Pulmonary artery endothelial cell (primary cell): ENCODE measurements at places on chromosomes 7 and 10. TPM values are rescaled to one million over a fixed set of nuclear protein-coding genes. Genes with fewer than 3 reads are reported as not detected.

GRCh38 chr10:88048312-88048711, 184.9 kb downstream of the PTEN start:
- no peak for DNase-seq

DNA sequence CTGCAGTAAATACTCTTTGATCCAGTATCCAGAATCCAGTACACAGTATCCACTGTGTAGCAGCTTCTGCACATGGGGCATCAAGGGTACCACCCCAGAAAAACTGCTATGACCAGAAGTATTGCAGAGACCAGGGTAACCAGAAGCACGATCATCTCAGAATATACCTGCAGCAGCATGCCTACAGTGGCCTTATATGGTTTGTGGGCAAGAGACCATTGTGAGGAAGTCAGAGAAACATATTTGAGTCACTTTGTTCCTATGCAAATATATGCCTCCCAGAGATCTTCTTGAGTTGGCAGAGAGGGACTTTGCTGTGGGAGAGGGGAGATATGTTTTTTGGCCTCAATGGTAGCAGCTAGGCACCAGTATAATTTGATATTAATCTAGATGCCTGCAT, 206.4 kb upstream of the LRRTM3 start:
- DNase-seq, result no peak

Gene BUD23
- 52.1 and 70.5 TPM in 2 replicates for total RNA-seq

Gene TDRD1
- total RNA-seq, result not detected in 2 replicates

DNA sequence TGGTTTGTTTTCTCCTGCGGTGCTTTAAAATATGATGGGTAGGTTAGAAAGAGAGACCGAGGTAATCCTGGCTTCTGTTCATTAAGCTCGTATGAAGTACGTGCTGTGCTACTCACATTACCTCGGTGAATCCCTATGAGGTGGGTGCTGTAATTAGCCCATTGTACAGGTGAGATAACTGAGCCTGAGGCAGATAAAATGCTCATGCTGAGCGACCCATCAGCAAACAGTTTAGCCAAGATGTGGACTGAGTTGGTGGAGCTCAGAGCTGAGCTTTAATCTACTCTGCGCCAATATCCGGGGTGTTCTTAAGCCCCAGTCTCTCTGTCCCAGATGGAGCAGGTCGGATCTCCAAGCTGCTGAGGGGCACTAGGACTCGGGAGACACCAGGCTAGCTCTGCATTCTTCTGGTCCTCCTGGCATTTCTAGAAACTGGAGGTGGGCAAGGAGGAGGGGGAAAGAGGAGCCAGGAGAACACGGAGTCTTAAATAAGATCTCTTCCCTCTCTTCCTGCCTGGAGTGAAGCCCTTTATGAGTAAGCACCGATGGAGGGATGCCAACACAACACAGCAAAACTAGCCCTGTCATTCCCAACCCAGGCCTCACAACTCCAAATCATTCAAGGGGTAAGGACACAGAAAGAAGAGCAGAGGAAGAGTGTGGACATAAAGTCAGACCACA, 458.5 kb downstream of the KCNMA1 start:
- DNase-seq, result no peak

- peak; percentile 51 for DNase-seq
Observed at GRCh38 chr10:329361-330099, 194.3 kb downstream of the ZMYND11 start.

DNA sequence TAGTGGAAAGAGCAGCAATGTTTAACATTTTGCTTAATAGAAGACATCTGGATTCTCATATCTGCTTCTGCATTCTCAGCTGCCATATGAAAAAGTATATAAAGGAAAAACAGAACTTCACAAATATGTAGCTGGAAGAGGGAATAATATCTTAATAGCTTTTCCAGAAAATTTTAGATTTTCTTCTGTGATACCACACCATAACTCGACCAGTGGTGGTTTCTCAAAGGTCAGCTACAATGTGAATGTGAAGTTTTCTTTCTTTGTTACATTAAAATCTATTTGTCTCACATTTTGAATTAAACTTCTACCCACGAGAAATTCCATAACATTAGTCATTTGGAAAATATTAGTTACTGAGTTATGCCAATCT, 339.8 kb downstream of the PARD3 start:
- no peak for DNase-seq

DNA sequence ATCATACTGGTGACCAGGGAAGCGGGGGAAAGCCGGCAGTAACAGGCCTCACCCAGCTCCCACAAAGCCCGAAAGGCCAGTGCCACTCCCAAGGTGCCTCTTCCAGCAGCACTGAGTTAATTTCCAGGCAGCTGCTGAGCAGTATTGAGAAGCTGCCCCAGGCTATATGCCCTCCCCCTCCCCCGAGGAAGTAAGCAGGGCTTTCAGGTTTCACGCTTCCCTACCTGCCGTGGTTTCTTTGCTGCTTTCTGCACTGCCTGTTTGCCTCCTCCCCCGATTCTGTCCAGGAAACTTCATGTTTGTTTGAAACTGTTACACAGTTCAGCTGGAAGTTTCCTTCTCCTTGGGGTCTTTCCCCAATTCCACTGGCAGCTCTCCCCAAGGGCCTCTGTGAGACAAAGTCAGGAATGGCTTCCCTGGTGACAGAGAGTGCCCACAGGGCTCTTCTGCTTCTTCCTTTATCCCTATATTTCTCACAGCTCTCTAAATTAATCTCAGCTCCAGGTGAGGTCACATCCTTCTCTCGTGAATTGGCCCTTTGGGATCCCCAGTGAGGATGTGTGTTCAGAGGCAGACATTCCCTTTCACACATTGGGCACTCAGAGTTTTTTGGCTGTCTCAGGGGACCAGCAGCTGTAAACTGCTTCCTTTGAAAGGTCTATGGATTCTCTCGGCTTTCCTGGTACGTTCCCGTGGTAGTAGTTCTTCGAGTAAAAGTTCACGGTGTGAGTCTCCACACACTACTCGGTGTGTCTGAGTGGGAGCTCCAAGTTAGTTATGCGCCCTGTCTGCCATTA, 19.4 kb downstream of the C1GALT1 start:
- DNase-seq, result no peak

DNA sequence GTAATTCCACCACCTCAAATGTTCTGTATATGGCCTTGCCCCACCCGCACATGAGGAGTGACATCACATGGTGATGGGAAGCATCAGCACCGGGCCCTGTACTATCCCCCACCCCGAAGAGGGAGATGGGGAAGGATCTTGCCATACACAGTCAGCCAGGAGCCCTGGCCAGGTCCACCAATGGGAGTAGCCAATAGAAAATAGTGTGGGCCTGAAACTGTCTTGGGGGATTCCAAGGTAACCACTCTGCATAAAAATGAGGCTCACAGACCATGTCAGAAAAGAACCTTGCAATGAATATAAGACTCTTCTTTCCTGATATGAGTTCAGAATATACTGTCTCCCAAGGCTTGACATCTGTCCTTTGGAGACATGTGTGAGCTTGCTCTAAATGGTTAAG, 51.1 kb downstream of the ADRB1 start:
- no peak for DNase-seq

GRCh38 chr7:100156331-100157068, 2.0 kb downstream of the TRAPPC14 start:
- no peak for DNase-seq

Gene C10orf95
- total RNA-seq, result 0.13 TPM in 1 of 2 replicates, not detected in the other

DNA sequence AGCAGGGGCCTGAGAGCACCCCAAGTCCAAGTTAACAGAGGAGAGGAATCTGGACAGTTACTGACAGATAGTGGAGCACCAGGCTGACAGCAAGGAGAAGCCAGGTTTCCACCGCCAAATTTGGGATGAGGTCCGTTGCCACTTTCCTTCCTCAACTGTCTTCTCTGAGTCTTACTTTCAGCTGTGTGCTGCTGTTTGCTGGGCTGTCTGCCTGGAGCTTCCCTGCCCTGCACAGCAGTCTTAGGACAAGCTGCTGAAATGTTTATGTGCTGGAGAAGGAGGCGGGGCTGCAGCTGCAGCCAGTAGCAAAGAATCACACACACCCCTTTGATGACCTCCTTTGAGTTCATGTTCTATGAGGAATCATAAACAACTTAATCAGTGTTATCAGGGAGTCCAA, 17.4 kb upstream of the CYP3A7 start:
- DNase-seq, result no peak

- no peak for DNase-seq
Observed at GRCh38 chr7:86760236-86760635, 116.5 kb downstream of the GRM3 start.

Gene NRCAM
- 59.2 and 87.2 TPM in 2 replicates for total RNA-seq

- no peak for DNase-seq
Observed at GRCh38 chr7:112938863-112939573, 147.6 kb downstream of the GPR85 start.

DNA sequence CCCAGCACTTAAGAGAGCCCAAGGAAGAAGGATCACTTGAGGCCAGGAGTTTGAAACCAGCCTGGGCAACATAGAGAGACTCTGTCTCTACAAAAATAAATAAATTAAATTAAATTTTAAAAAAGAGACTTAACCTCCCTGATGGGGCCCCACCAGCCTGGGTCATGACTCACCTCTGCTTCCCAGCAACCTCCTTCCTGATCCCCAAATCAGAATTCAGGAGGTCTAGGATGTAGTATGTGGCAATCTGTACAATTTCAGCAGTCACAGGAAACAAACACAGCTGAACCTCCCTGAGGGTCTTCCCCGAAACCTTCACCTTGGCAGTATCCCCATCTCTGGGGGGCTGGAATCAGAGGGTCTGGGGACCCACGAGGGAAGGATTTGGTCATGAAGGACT, 9.7 kb upstream of the PPP1R35 start:
- DNase-seq, result no peak

Gene FAM25A
- not detected in 2 replicates for total RNA-seq

DNA sequence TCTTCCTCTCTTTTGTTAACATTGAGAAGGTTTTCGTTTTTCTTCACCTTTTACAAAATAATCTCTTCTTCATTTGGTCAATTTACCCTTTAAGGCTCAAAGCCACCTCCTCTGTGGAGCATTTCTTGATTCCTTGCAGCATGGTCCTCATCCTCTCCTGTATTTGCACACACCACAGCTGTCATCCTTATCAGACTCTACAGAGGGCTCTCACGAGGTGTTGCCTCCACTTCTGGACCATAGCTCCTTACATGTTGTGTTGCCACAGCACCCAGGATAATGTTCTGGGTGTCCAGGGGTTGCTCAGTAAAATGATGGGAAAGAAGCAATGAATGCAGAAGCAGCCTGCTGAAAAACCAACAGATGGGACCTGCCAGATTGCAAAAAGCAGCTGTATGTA, 192.8 kb downstream of the SH2D4B start:
- DNase-seq, result no peak

DNA sequence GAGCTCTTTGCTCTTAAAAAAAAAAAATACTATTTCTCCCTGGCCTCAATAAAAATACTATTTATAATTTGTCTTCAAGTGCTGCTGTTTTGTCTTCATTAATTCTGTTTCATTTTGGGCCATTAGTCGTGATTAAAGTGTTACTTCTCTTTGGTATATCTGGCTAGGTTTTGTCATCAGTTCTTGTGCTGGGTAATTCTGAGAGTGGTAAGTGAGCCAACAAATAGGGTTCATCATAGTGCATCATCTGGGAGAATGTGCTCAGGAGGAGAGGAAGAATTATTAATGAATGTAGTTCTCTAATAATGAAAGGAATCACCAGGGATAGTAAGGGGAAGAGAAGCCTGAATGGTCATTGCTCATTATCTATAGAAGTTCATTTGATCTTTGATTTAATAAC, 70.0 kb downstream of the LCOR start:
- no peak for DNase-seq

DNA sequence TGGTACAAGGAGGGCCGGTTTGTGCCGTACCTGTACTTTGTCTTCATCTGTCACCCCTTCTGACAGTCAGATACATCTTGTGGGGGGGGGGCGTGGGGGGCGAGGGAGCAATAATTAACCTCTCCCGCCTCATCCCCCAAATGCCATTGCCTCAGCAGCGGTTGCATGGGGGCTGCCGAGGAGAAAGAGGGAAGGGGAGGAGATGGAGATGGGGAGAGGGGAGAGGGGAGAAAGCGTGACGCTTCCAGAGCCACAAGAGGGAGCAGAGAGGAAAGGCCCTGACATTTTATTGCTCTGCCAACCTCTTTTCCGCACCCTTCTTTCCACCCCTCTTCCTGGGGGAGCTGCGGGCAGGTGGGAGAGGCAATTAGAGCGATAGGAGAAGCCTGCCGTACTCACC, 11.8 kb downstream of the KAZALD1 start:
- no peak for DNase-seq

GRCh38 chr10:48699011-48699627, 14.4 kb downstream of the WDFY4 start:
- no peak for DNase-seq

DNA sequence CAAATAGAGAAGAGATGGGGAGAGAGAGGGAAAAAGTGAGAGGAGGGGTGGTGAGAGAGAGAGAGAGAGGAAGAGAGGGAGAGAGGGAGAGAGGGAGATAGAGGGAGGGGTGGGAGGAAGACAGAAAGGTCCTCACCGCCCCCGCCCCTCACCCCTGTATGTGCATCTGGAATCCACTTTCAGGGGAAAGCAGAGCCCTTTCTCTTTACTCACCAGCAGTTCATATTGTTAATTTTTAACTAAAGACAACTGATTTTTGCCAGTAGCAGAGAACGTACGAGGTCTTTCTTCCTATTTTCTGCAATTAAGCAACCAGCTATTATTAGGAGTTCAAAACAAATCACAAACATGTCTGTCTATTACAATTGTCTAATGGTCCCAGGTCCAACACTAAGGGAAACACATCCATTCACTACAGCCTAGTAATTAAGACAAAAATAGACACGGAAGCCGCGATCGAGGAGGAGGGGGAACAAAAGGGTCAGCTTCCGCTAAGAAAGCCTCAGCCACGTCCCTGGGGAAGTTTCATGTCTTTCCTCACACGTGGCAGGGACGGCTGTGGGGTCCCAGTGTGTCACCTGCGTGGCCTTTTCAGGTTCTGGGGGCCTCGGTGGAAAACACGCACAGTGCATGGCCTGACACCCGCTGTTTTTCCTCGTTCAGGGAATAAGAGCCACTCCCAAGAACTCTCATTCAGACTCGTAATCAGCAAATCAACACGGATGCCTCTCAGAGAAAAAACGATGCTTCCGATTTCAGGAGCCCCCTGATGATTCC, 572.0 kb downstream of the PTPRN2 start:
- no peak for DNase-seq

DNA sequence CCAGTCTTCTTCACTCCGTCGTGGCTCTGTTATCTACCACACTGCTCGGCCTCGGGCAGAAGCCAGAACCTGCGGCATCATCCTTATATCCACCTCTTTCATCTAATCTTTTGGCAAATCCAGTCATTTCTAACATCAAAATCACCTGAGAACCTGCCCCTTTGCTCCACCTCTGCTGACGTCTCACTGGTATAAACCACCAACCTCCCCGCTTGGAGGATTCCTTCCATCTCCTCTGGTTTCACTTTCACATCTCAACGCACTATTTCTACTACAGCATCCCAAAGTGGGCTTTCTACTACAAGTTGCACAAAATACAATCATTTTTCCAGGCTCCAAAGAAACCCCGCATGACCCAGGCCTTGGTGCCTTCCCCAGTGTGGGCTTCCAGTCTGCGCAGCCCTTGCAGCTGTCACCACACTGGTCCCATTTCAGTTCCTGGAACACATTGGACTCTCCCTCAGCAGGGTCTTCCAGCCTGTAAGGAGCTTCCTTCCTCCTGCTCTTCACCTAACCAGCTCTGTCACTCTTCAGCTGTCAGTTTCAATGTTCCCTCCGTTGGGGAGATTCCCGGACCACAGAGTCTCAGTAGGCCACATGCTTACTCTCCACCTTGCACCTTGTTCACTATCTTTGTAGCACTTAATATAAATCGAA, 85.0 kb downstream of the PRKCQ start:
- no peak for DNase-seq
